ENCODE measurements at places on chromosomes 4 and X.

DNA sequence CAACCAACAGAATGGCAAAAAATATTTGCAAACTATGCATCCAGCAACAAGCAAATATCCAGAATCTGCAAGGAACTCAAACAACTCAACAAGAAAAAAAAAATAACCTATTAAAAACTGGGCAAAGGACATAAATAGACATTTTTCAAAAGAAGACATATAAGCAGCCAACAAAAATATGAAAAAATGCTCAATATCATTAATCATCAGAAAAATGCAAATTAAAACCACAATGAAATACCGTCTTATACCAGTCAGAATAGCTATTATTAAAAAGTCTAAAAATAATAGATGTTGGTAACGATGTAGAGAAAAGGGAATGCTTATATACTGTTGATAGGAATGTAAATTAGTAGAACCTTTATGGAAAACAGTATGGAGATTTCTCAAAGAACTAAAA is 53.4 kb downstream of the WDR19 start:
- no peak for DNase-seq

DNA sequence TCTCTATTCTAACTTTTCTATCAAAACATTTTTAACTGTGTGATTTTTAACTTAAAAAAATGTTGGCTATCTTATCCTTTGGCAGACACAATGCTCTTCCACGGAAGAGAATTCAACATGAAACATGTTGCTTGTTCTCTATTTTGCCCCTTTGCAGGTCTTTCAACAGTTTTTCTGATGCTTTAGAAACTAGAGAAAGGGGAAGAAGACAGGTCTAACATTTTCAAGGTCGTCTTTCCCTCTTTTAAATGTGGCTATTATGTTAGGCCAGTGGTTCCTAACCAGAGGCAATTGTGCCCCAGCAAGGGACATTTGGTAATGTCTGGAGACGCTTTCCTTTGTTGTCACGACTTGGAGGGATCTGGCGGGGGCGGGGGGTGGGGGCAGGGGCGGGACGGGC is 95.0 kb downstream of the SH3KBP1 start:
- no peak for DNase-seq

- peak; percentile 72 for DNase-seq
Observed at GRCh38 chrX:119482481-119483480, 14.5 kb downstream of the SLC25A5 start.

DNA sequence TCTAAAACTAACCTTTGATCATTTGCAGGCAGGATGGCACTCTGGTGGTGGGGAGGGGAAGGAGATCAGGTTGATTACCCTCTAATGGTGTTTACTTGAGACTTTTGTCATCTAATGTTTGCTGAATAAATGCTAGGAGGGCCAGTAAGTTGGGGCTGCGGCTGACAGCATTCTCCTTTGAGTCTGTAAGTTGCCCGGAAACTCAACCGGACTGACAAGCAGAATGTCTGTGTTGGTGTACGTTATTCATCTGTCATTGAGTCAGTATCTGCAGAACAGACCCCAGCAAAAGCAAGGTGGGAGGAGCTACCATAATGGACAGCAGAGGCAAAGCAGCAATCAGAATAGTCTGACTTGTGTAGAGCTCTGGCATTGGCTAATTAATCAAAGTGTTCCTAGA is 1210.6 kb upstream of the PABPC4L start:
- no peak for DNase-seq

- no peak for DNase-seq
Observed at GRCh38 chrX:120305531-120306141, 5.6 kb downstream of the TMEM255A start.

GRCh38 chr4:115834441-115834840 is 721.0 kb upstream of the NDST4 start:
- no peak for DNase-seq

DNA sequence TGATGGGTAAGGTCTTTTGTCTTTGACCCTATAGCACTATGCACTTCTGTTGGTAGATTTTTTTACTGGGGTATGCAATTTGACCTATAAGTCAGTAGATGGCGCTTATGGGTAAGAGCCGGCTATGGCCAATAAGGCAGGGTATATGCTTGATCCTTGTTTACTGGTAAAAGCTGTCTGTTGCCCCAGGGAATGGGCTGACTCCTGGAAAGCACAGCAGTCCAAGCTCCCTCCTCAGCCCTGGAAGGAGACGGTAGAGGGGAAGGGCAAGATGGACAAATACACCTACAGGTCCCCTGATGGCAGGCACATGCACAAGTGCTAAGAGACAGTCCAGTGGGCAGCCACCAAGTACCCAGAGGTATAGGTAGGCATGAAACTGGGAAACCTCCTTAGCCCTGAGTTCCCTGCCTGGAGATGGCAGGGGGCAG is 63.7 kb downstream of the ADAMTS3 start:
- peak; percentile 82 for DNase-seq

GRCh38 chr4:37535872-37536271 is 150.3 kb downstream of the RELL1 start:
- DNase-seq, result no peak

- DNase-seq, result no peak
Observed at GRCh38 chrX:122582280-122582974, 601.7 kb upstream of the GRIA3 start.

DNA sequence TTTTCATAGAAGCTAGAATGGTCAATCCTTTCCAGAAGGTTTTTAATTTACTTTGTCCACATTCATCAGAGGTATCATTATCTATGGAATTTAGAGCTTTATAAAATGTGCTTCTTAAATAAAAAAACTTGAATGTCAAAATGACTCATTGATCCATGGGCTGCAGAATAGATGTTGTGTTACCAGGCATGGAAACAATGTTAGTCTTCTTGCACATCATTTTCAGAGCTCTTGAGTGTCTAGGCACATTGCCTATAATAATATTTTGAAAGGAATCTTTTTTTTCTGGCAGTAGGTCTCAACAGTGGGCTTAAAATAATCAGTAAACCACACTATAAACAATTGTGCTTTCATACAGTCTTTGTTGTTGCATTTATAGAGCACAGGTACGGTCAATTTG is 200.3 kb downstream of the FAT4 start:
- no peak for DNase-seq

DNA sequence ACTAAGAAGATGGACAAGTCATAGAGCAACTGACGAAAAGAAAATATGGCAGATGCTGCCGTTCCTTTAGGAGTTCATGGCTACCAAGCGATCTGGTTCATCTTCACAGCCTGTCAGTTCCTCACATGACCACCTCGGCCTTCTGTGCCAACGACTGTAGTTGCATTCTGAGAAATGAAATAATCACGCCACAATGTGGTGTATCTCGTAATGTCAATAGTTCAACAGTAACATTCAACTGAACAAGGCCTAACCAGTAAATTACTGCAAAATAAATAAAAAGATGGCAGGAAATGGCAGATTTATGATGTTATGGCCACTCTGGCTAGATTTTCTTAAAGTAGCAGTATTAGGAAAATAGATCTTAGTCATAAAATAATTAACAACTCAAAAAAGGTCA is 4.4 kb downstream of the GPRIN3 start:
- DNase-seq, result no peak

DNA sequence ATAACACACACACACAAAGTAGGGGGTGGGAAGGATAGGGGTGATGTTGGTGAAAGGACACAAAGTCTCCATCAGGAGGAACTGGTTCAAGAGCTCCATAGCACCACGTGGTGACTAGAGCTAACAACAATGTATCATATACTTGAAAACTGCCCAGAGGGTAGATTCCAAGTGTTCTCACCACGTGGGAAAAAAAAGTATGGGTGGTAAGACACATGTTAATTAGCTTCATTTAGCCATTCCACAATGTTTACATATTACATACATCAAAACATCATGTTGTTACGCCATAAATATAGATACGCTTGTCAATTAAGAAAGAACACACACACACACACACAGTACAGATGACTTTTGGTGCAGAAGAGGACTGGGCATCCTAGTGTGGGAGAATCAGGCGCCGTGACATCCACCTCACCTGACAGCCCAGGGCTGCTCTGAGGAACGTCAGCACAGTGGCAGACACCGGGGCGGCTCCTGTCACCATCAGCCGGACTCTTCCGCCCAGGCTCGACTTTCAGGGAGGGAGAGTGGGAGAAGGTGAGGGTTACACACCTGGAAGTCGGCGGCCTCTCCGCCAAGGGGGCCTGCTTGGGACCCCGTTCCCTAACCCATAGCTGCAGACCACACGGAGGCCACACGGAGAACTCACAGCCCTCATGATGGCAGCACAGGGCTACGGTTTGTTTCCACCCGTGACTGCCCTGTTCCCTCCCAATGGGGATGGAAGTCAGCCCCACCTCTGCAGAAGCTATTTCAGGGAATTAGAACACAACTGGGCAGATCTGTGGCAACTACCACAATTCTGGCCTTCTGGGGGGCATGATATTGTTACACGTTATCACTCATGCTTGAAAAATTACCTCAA is 31.8 kb upstream of the CENPU start:
- no peak for DNase-seq

DNA sequence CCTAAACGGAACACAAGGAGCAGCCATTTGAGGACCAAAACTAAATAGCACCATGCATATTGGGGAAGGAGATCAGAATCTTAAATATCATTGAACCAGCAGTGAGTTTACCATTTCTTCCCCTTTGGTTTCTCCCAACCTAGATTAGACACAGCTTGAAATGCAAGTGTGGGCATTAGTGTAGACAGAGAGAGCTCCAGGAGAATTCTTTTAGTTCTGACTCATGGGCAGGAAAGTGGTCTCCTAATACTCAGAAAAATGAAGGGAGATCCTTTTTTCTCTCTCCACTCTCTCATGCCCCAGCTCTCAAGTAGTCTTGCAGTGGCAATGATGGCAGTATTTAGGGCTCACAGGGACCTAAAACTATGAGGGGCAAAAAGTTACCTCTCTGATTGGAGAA is 567.9 kb downstream of the INPP4B start:
- DNase-seq, result no peak

- DNase-seq, result no peak
Observed at GRCh38 chr4:65918872-65919271, 248.6 kb upstream of the EPHA5 start.

DNA sequence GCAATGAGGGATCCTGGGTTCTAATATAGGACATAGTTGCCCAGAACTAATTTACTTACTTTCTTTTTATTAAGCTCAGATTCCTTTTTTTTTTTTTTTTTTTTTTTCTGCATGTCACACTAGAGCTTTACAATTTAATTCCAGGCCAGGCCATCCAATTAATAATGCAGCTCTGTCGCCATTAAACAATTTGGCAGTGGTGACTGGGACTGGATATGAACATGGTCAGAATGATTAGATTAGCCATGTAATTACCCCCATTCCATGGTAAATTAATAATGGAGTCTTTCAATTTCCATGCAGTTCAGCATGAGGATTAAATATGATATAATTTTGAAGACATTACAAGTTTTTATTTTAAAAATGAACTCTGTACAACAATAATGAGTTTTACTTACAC is 226.9 kb upstream of the ANXA3 start:
- no peak for DNase-seq

DNA sequence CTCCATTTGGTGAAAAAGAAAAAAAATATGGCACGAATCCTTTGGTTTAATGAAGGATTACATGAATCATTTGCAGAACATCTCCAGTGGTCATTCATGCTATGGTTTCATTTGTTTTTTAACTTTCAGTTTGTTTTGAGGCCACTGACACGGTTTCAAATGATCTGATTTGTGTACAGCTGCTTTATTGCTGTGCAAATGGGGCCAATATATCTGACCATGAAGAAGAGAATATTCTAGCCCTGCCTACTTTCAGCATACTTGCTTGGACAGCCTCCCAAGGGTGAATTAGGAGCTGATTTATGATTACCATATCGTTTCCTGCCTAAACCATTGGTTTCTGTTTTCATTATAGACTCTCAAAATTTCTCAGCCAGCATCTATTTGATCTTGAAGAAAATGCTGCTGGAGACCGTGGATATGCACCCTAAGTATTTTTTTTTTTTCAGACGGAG is 30.7 kb downstream of the SPARCL1 start:
- no peak for DNase-seq

- no peak for DNase-seq
Observed at GRCh38 chr4:25550376-25551030, 105.1 kb upstream of the SLC34A2 start.

DNA sequence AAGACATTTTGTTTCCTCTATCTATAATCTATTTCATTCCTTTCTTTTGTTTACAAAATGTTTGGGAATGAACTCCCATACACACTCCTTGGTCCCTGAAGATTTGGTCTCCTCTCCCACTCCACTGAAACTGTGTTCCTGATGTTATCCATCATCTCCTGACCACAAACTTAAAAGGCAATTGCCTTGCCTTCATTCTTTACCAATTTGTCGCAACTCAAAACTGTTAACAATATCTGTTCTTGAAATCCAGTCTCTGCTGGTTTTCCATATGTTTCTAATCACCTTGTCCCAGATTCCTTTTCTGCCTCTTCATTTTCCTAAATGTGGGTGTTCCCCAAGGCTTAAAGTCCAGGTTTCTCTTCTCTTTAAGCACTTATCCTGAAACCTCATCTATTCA is 262.2 kb upstream of the TTC29 start:
- DNase-seq, result no peak

Measured in hematopoietic multipotent progenitor cell treated with erythropoietin and hydrocortisone succinate and interleukin-3 and kit ligand, for 6 days (in vitro differentiated cells).